ENCODE measurements at places on chromosomes 16 and 17.

DNA sequence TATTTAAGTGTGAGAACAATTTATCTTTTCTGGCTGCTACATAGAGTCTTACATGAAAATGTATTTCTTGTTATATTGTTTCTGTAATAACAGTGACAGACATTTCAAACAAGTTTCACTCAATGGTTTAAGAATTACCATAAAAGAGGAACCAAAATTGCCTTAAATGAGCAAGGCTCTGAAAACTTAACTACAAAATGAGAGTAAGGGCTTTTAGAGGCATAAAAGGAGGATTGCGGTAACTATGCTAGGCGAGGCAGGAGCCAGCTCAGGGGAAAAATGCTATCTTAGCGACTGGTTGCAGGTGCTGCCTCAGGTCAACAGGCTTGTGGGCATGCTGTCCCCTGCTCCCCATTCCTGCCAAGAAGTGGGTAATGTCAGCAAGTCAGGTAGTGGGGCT, 81.7 kb upstream of the MSI2 start:
- DNase-seq = no peak

- DNase-seq = no peak
Observed at GRCh38 chr17:6430769-6431168, 4.2 kb downstream of the AIPL1 start.

DNA sequence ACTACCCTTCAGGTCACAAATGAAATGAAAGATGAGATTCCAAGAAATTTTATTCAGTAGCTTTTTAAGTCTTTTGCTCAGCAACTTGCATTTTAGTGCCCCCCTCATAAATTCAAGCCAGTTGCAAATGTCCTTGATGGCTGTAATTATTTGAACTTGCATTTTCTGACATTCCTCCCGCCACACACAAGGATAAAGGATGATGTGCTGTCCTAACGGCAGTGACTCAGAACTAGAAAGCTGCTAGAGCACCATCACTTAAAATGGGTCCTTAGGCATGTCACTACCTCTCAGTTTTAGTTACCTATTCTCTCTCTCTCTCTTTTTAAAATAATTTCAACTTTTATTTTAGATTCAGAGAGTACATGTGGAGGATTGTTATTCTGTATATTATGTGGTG, 306.7 kb downstream of the CNTNAP4 start:
- DNase-seq = no peak

DNA sequence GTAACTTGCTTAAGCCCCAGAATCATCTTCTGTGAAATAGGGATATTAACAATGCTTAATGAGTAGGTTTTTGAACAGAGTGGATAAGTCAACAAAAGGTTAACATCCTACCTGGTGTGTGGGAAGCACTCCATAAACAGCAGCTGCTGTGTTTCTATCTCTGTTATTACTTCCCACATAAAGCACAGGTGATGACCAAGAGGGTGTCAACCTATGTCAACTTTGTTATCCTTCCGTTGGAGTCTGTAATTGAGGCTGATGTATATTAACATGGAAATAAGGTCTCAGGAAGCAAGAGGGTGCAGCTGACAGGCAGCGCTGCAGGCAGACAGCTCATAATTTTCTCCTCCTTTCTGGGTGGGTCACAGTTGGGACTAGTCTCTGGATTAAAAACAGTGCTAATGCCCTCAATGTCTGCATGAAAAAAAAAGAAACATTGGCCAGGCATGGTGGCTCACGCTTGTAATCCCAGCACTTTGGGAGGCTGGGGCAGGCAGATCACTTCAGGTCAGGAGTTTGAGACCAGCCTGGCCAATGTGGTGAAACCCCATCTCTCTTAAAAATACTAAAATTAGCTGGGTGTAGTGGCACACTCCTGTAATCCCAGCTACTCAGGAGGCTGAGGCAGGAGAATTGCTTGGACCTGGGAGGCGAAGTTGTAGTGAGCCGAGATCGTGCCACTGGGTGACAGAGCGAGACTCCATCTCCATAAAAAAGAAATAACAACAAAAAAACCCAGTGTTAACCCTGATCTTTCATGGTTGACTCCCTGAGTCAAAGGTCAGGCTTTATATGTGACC, 269.6 kb downstream of the SNX29 start:
- no peak for DNase-seq

- no peak for DNase-seq
Observed at GRCh38 chr17:77325577-77326075, 184.9 kb downstream of the SEC14L1 start.

DNA sequence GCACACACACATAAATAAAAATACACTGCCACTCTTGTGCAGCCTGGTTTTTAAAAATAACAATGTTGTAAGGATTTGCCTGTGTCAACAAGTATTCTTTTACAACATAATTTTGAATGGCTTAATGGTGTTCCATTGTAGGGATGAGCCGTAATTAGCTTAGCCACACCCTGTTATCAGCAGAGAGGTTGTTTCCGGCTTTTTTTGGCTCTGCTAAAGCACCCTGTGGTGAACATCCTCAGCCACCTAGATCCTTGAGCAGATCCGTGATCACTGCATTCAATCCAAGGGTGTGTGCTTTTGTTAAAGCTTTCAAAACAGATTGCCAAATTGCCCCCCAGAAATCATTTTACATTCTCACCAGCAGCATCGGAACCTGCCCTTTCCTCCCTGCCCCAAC, 7.0 kb downstream of the KATNB1 start:
- DNase-seq = no peak

DNA sequence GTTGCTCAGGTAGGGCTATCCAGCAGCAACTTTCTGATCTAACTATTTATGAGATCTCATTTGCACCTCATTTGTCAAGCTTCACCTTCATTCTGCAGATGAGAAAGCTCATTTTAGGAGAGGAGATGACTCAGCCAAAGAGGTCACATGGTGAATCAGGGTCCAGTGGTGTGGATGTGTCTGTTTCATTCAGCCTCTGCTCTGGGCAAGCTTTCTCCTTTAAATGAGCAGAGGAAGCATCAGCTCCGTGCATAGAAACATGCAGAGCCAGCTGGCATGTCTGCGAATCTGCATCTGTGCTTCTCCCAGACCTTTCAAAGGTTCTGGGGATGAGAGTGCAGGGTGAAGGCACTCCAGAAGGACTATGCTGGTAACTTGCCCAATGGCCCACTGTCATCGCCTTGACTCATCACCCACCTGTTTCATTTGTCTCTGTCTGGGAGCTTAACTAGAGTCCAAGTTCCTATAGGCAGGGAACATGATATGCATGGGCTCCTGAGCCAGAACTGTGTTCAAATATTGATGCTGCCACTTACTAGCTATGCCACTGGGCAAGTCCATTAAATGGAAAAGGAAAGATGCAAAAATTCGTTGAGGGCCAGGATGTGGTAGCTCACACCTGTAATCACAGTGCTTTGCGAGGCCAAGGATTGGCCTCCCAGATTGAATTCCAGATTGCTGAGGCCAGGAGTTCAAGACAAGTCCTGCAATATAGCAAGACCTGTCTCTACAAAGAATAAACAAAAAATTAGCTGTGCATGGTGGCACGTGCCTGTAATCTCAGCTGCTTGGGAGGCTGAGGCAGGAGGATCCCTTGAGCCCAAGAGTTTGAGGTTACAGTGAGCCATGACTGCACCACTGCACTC, 67.1 kb upstream of the NLK start:
- no peak for DNase-seq

GRCh38 chr16:88650749-88651275, at the start of gene CYBA:
TSS of gene CYBA (minus strand) at chr16:88651053. CDS start at chr16:88651013, 40 bp downstream.
- peak; percentile 78 for DNase-seq

All from liver (tissue), 10 donors.